Stimulated activated CD4-positive, alpha-beta T cell treated with anti-CD3 and anti-CD28 coated beads, Interleukin-15, amount 100 ng/mL, for 1 hour (primary cell): ENCODE measurements at places on chromosomes 3 and 15.

GRCh38 chr3:179956416-179956830 is 80.3 kb downstream of the PEX5L start:
- no peak for DNase-seq

GRCh38 chr3:110779581-110779980 is 292.0 kb upstream of the NECTIN3 start:
- no peak for DNase-seq

- DNase-seq, result no peak
Measured at GRCh38 chr15:80442728-80443403, 38.7 kb downstream of the ARNT2 start.

DNA sequence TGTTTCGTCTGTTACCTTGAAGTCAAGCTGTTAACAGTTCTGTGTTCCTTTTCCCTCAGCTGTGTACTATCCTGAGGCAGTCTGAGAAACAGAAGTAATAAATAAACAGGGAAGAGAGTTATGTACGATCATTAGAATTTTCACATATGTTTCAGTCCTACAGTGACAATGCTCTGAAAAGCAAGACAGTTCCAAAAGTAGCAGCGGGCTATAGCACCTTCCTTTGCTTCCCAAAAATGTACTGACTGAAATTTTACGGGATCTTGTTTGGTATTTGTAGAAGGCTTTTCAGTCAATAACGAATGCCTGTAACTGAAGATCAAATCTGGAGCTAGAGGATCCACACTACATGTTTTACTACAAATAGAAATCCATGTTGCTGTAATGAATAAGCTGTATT is 428.1 kb downstream of the PYDC2 start:
- no peak for DNase-seq

DNA sequence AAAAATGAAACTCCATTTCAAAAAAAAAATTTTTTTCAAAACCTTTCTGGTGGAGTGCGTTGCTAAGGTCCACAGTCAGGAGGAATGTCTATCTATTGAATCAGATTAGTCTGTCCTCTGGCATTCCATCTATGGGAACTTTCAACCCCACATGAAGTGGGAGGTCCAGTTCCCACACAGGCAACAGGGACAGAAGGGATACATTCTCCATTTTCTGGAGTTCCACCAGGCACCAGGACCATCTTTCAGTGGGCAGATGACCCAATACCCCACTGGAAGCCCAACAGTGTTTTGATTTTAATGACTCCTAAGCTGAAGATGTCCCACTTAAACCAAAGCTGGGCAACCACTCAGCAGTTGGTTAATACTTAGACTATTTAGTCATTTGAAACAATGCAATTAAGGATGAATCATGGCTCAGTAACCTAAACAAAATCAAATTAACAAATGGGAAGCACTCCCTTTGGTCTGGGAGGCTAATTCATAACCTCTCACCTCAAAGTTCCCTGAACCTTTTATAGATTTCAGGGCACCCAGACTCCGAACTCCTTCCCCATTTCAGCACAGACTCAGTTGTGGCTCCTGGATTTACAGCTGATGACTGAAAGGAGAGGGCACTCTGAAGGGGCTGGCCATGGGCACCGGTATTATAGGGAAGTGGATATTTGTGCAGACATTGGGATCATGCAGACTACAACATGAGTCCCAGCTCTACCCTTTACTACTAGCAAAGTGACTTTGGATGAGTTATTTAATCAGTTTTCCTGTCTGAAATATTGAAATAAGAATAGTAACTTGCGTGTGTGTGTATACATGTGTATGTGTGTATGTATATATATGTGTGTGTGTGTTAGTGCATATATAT is 264.3 kb upstream of the LRTM1 start:
- no peak for DNase-seq

- no peak for DNase-seq
Measured at GRCh38 chr3:153343988-153344782, 182.2 kb downstream of the RAP2B start.

DNA sequence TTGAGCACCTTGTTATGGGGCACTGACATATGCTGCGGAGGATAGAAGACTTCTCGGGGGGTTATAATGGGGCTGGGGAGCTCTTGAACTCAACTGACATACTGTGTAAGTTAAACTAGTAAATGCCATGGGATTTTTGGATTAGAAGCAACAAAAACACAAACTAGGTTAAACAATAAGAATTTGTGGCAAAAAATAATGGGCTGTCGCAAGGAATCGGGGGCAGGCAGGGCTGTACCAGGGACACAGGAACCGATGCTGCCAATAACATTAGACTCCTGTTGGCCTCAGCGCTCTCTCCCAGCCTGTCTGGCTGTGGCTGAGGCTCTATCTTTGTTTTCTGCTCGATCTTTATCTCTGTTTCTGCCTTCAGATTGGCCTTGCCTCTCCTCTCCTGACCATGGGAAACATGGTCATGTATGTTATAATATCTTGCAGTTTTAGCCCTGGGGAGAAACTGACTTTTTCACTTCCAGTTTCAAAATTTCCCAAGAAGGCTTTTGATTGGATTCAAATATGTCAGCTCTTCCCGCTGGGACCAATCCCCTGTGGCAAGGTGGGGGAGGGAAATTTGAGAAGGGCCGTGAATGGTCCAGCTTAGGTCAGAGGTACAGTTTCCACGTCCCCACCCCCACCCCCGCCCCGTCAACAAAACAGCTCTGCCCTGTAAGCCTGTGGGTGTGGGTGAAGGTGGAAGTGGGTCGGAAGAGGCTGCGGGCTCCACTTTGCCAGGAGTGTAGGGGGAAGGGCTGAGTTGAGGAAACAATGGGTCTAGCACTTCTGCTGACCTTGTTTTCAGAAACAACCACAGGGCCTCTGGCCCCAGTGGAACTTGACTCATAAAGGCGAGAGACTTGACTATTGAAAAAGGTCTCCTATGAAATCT is 161.1 kb upstream of the TBL1XR1 start:
- peak; percentile 17 for DNase-seq

GRCh38 chr3:196378146-196378841 is 40.1 kb upstream of the TM4SF19 start:
- DNase-seq, result no peak

- no peak for DNase-seq
Measured at GRCh38 chr3:144770915-144771351, 799.3 kb downstream of the DIPK2A start.

DNA sequence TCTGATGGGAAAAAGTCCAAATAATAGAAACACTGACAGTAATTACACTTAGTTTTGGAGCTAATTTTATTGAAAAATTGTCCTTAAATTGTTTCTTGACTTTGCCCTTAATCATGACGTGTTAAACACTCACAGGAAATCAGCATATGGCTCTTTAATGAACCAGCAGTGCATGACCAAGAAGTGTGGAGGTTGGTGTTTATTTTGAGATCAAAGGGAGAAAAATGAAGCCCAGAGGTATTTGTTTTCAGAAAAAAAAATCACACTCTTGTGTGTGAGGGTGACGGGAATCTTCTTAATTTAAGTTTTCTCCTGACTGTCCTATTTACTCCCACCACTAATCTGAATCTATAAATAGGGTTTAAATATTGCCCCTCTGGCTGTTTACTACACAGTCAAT is 28.8 kb upstream of the SYNM start:
- DNase-seq, result no peak

- DNase-seq, result no peak
Measured at GRCh38 chr15:57390583-57390982, 14.3 kb downstream of the CGNL1 start.

DNA sequence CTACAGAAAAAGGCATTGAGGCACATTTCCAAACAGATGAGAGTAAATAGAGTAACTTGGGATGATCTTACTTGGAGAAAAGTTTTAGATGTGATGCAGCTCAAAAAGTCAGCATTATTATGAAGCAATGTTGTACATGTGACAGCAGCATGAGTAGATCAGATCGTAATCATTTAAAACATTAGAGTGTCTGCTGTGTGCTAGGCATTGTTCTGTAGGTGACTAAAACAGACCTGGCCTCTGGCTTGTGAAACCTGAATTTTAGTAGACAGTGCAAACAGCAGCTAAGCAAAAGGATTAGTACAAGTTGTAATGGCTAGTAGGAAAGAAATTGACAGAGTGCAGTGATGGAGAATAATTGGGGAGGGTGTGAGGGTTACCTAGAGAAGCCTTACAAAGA is 15.1 kb downstream of the UBE2E1 start:
- DNase-seq, result no peak

DNA sequence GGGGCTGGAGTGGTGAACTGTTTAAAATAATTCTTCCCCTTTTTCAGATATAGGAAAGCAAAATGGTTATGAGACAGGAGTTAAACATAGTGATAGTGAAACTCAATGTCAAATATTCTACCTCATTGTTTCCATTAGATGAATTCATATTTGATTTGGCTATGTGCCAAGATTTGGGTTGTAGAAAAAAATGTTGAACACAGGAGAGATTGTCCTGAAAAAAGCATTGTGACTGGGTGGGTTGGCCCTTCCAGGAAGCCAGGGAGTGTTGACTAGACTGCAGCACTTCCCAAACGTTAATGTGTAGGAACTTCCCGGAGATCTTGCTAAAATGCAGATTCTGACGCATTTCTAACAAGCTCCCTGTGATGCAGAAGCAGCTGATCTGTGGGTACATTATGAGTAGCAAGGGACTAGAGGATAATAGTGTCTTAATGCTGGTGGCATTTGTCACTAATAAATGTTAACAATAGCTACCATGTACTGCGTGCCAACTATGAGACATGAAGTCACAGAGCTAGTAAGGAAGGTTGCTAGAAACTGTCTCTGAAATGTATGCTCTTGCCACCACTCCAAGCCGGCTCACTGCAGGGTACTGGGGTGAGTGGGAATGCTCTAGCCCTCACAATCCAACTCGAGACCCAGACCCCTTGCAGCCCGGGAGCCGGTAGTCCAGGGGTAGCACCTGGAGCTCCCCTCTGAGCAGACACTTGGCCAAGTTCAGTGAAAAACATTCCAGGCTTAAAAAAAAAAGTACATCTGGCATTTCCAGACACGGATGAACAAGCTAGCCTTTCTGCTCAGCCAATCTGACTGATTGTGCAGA is 120.6 kb downstream of the CD47 start:
- no peak for DNase-seq

DNA sequence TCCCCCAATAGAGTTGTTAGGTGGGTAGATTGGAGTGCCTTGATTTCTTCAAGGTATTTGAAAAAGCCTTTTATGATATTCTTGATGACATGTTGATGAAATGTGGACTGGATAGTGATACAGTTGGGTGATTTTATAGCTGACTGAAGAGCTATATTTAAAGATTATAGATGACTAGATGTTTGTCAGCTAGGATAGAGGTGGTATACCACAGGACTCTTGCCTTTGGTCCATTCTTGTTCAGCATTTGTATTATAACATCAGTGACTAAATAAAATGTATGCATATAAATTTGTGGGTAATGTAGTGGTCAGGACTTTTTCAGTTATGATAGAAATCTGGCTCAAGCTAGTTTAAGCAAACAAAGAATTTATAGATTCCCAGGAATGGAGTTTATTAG is 143.9 kb downstream of the ZNF609 start:
- no peak for DNase-seq

GRCh38 chr3:183202004-183202722 is 39.6 kb upstream of the LAMP3 start:
- no peak for DNase-seq

DNA sequence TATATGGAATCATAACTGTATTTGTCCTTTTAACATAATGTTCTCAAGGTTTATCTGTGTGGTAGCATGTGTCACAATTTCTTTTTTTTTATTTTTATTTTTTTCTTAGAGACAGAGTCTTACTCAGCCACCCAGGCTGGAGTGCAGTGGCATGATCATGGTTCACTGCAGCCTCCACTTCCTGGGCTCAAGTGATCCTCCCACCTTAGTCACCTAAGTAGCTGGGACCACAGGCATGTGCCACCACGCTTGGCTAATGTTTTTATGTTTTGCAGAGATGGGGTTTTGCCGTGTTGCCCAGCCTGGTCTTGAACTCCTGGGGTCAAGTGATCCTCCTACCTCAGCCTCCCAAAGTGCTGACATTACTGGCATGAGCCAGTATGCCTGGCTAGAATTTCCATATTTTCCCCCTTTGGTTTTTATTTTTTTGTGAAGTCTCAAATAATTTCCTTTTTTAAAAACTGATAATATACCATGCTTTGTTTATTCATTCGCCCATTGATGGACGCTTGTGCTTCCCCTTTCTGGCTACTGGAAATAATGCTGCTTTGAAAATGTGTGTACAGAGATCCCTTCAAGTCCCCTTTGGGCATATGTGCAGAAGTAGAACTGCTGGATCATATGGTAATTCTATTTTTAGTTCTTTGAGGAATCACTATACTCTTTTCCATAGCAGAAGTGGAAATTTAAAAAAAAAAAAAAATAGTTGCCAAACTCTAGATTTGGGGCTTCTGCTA is 28.4 kb downstream of the TMEM40 start:
- DNase-seq, result no peak

DNA sequence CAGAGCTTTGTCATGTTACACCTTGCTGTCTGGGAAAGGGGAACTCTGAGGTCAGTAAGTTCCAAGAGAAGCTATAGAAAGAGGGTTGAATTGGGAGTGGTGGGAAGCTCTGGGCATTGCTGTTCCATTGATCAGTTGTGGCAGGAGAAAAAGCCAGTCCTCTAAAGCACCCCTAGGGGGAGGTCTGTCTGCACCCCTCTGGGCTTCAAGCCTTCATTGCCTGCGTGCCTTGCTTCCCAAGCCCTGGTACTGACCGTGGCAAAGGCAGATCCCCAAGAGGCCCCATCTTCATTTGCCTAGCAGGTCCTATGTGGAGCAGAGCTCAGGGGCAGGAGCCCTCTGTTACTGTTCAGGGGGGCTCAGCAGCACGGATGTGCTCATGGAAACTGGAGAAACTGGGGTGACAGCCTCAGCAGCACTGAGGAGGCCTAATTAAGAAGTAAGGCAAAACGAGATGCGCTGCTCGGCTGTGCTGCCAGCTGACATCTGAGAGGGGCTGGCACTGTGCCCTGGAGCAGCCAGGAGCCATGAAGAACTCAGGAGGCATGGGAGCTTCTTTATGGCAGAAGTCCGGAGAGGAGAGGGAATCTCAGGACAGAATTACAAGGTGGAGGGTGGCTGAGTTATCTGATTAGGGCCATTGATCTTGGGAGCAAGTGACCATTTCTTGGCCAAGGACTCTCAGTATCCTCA is 270.9 kb downstream of the RPLP1 start:
- no peak for DNase-seq

DNA sequence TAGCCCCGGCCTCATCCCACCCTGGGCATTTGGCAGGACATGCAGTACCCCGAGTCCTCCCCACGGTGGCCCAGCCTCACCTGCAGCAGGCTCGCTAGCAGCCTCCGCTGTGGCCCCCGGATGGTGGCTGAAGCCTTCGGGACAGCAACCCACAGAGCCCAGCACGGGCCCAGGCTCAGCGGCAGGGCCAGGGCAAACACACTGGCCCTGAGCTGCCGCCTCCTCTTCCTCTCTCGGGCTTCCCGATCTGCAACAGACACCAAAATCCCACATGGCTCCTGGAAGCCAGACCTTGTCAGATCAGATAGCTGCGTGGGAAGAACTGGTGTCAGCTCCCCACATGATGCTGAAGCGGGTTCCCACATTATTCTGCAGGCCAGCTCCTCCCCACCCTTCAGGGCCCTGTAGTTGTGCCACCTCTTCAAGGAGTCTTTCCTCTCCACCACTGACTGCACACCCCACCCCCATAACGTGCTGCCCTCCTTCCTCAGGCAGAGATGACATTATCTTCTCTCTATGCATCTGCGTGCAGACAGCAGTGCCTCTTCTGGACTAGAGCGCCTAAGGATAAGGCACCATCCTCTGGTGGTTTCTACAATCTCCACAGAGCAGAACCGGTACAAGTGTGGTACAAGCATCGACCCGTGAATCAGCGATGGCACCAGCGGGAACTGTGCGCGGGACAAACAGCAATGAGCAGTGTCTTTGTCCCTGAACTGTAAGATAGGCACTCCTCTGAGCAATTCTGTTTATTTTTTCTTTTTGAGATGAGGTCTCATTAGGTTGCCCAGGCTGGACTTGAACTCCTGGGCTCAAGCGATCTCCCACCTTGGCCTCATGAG is 9.5 kb downstream of the TMEM44 start:
- DNase-seq, result no peak

- DNase-seq, result no peak
Measured at GRCh38 chr3:180855364-180855763, 57.1 kb upstream of the FXR1 start.
